ENCODE measurements at places on chromosomes 16 and 17. TPM values are rescaled to one million over a fixed set of nuclear protein-coding genes. Genes with fewer than 3 reads are reported as not detected.

The CPHXL2 gene
- not detected for polyA plus RNA-seq

The NTN1 gene
- 4.8 TPM for polyA plus RNA-seq

The C1QL1 gene
- 1.7 TPM for polyA plus RNA-seq

The COIL gene
- 214 TPM for polyA plus RNA-seq

The P2RX5 gene
- 3.7 TPM for polyA plus RNA-seq

- no peak overlapping the region for H3K27ac ChIP-seq
- H3K4me3 ChIP-seq, result no peak overlapping the region
- H3K4me1 ChIP-seq, result no peaks in the 10 kb centered on the region
- no peak for DNase-seq
These were observed 976 bp downstream of the CCL3L1 start for GRCh38 chr17:36195434-36196130.

GRCh38 chr17:46028374-46028773 is 29.3 kb downstream of the STH start:
- no peaks in the 10 kb centered on the region for H3K36me3 ChIP-seq
- H3K4me3 ChIP-seq, result no peak overlapping the region
- peaks cover 2% of the 10 kb centered on the region for H3K4me1 ChIP-seq
- H3K27me3 ChIP-seq, result no peaks in the 10 kb centered on the region

DNA sequence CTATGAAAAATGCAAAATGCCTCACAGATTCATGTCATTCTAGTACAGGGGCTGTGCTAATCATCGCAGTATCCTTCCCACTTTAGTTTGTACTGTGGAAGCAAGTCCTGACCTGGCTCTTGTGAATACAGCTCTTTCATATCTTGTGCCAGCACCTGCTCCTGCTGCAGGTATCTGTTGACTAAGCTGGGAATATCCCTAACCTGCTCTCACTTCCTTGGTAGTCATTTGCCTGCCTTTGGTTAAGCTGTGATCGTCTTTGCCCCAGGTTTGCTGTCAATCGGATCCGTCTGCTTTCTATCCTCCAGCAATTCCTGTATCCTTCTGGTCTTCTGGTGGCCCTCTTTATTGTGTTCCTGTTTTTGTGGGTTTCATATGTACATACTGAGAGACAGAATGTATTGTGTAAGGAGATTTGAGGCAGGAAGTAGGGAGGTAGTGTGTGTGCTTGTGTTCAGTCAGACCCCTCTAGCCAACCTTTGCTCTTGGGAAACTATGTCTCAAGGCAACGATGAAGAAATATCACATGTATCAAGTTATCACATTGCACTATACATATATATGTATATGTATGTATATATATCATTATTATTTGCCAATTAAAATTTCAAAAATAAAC is 7.7 kb upstream of the GINS3 start:
- no peaks in the 10 kb centered on the region for H3K4me1 ChIP-seq
- no peak overlapping the region for H3K4me3 ChIP-seq
- H3K36me3 ChIP-seq, result no peaks in the 10 kb centered on the region

GRCh38 chr17:48014595-48015111 is 22.9 kb downstream of the COPZ2 start:
- DNase-seq, result no peak
- H3K4me1 ChIP-seq, result peaks cover 9% of the 10 kb centered on the region
- H3K4me3 ChIP-seq, result no peak overlapping the region
- H3K27me3 ChIP-seq, result no peaks in the 10 kb centered on the region

- H3K27me3 ChIP-seq, result no peaks in the 10 kb centered on the region
- H3K36me3 ChIP-seq, result no peaks in the 10 kb centered on the region
These were observed 265.3 kb downstream of the SEC14L1 start for GRCh38 chr17:77405867-77406732.

DNA sequence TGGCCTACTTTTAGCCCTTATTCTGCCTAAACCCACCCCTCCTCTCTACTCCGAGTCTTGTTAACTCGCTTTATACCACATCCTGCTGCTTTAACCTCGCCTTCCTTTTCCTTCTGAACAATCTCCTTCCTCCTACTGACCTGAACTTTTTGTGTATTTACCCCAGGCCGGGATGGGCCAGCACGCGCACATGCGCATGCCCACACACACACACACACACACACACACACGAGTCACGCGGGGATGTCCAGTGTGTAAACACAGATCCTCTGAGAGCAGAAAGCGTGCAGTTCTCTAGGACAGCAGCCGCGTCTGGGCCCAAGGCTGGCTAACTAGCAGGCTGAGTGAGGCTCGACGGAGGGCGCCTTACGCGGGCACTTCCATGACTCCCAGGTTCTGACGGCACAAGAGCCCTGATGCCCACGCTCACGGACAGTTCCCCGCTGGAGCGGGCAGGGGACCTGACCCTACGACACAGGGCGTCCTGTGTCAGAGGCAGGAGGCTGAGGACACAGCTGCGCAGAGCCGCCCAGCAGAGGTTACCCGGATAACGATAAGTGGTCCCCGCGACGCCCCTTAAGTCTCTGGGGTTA is 610 bp downstream of the PIK3R5 start:
- H3K27me3 ChIP-seq, result no peaks in the 10 kb centered on the region
- H3K27ac ChIP-seq, result no peak overlapping the region
- DNase-seq, result no peak
- peak overlapping the region; percentile 54 for H3K4me3 ChIP-seq
- no peaks in the 10 kb centered on the region for H3K4me1 ChIP-seq

DNA sequence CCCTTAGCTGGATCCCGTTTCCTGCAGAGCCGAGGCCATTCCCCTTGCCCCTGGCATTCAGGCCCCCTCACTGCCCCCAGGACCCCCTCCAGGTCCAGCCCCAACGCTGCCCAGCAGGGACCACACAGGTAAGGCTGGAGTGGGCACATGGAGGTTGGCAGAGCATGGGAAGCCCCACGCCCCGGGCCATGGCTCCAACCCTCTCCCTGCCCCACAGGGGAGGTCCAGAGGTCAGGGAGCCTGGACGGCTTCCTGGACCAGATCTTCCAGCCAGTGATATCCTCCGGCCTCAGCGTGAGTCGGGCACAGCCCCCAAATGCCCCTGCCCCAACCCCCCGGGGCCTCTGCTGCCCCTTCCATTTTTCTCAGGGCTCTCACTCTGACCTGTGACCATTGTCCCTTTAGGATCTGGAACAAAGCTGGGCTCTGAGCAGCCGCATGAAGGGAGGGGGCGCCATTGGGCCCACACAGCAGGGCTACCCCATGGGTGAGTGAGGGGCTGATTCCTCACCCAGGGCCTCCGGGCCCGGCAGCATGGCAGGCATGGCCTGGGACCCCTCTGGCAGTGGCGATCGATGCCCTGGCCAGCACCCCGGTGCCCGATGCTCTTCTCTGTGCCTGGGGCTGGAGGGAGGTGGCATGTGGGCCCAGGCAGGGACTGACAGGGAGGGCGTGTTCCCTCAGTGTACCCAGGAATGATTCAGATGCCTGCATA is 18.5 kb upstream of the SMIM5 start:
- no peak overlapping the region for H3K27ac ChIP-seq
- no peak for DNase-seq
- H3K27me3 ChIP-seq, result no peaks in the 10 kb centered on the region

- H3K4me1 ChIP-seq, result peaks cover 32% of the 10 kb centered on the region
- no peak overlapping the region for H3K27ac ChIP-seq
- H3K36me3 ChIP-seq, result no peaks in the 10 kb centered on the region
- H3K27me3 ChIP-seq, result no peaks in the 10 kb centered on the region
These were observed 2.6 kb downstream of the TRIM65 start for GRCh38 chr17:75894049-75894733.

GRCh38 chr16:49431591-49432290 is 58.1 kb downstream of the C16orf78 start:
- H3K27me3 ChIP-seq, result no peaks in the 10 kb centered on the region
- H3K36me3 ChIP-seq, result no peaks in the 10 kb centered on the region
- no peak overlapping the region for H3K4me3 ChIP-seq
- no peak overlapping the region for H3K27ac ChIP-seq
- no peaks in the 10 kb centered on the region for H3K4me1 ChIP-seq
